ENCODE measurements at places on chromosomes 1 and 21.

GRCh38 chr21:39319814-39320332, 6.4 kb upstream of the BRWD1 start:
- DNase-seq: no peak

DNA sequence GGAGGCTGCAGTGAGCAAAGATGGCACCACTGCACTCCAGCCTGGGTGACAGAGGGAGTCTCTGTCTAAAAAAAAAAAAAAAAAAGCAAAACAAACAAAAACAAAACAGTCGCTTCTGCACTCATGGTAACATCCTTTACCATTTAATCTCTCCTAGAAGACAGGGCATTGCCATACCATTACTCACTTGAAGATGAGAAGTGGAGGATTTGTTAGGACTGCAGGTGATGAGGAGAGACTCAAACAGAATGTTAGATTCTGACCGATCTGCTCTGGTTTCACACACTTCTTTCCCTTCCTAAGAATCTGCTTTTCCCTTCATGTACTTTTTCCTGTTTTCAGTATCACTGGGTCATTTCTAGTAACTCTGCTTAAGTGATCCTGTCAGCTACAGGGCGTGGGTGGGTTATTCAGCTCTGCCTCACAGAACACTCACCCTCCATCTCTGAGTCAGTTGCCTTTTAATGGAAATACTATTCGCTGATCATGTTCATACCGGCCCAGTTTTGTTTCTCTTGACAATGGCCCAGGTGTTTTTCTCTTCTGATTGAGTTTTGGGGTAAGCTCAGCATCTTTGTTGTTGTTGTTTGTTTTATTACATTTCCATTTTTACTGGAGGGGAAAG, 148.0 kb upstream of the ERG start:
- DNase-seq: no peak

- DNase-seq: no peak
These were observed 232.4 kb downstream of the LHX8 start for GRCh38 chr1:75366595-75366994.

DNA sequence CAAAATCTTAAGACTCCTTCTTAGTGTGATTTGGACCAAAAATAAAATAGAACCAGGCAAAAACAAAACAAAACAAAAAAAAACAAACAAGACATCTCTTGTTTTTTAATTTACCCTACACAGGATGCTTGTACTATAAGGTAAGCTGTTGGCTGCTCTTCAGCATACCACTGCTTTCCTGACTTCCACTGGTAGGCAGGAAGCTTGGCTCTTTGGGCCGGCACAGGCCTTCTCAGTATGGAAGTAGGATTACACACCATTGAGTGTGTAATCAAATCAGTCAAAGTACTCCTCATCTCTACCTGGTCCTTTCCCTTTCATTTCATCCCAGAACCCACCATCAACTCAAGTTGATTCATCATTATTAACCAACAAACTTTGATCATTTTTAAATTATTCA, 61.9 kb upstream of the RGS1 start:
- no peak for DNase-seq

DNA sequence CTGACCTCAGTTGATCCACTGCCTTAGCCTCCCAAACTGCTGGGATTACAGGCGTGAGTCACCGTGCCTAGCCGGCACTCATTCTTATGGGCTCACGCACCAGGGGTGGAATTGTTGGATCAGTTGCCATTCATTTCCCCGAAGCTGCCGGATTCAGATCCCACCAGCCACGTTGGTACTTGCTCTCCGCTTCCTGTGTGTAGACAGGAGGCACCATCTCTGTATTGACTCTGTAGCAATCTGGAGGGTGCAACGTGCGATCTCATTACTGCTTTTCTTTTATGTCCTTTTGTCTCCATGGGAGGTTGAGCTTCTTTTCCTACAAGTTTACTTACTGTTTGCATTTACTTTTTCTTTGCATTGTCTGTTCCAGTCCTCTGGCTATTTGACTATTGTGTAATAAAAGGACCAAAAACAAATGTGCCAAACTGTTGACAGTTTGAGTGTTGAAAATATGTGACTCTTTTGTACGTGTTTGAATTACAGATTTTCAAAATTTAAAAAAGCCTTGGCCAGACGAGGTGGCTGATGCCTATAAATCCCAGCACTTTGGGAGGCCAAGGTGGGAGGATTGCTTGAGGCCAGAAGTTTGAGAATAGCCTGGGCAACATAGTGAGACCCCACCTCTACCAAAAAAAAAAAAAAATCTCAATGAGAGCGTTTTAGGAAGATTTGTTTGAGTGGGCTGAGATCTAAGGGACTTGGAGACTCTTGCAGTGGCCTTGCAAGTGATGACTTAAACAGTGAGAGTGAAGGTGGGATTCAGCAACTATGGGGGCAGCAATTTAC, 39.1 kb downstream of the SPSB1 start:
- no peak for DNase-seq

- DNase-seq: no peak
These were observed 628.2 kb downstream of the USP25 start for GRCh38 chr21:16357994-16358393.

GRCh38 chr1:151008244-151009205, at the start of gene PRUNE1:
Gene PRUNE1, plus strand, starts transcription at chr1:151008449. Its CDS starts 184 bp downstream, at chr1:151008633.
- peak; percentile 97 for DNase-seq

DNA sequence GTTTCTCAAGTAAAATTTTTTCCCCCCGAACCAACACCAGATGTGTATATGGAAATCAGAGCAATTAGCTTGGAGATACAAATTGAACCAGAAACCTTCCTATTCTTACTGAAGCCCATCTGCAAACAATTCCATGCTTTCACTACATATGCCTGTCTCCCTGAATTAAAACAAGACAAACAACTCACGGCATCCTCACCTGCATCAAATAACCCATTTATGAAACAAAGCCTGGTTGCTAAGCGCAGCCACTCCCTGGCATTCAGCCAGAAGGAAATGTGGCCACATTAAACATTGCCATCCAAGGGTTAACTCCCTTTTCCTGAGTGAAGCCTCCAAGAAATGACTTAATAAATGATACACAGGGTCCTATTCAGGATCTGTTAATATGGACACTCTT, 55.3 kb downstream of the APP start:
- no peak for DNase-seq

DNA sequence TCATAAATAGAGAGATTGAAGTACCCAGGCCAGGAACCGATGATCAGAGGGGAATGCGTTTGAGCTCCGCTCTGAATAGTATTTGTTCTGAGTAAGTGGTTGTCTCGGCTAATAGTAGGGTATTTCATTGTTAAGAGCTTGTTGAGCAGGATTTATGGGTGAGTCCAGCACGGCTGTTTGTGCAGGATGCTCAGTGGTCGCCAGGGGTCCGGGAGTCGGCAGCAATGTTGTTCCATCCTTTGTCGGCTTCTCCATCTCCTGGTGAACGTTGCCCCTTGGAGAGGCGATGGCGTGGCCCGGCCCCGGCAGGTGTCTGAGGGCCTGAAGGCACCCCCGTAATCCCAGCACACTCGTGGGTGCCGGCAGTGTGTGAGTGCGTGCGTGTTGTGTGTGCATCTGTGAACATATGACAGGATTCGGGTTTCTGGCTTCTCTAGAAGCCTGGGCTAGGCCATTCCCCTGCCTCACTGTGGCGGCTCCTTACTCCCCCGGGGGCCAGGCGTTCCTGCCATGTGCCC, 160.8 kb upstream of the ARHGEF16 start:
- no peak for DNase-seq

- DNase-seq: no peak
These were observed 475.5 kb downstream of the NPHP4 start for GRCh38 chr1:5516756-5517155.

DNA sequence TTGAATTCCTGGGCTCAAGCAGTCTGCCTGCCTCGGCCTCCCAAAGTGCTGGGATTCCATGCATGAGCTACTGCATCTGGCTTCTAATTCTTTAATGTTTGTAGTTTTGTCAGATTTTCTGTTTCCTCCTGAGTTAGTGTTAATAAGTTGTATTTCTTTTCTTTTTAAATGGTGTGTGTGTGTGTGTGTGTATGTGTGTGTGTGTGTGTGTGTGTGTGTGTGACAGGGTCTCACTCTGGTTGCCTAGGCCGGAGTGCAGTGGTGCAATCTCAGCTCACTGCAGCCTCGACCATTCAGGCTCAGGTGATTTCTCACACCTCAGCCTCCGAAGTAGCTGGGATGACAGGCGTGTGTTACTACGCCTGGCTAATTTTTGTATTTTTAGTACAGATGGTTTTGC, 50.2 kb downstream of the ADARB1 start:
- DNase-seq: no peak

DNA sequence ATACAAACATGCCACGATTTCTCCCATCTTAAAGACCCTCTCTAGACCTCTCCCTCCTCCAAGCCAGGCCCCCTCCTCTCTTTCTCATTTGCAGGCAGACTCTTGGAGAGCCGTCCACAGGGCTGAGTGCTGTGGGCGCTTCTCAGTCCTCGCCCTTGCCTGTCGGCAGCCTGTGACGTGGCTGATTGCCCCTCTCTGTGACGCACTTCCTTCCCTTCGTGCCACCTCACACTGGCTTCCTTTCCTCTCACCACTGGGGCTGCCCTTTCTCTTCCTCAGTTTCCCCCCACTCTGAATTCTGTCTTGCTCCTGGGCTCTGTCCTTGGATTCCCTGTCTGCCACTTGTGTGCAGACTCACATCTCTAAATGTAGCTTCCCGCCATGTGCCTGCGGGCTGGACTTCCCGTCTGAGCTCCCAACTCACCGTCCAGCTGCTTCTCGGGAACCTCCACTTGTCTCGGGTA, 227.2 kb downstream of the CAMTA1 start:
- no peak for DNase-seq

GRCh38 chr1:221105578-221105977, 226.3 kb downstream of the HLX start:
- DNase-seq: no peak

GRCh38 chr1:22710701-22711049, at the start of gene EPHB2:
Gene EPHB2, plus strand, starts transcription at chr1:22710839. Its CDS starts 144 bp downstream, at chr1:22710983.
- DNase-seq: peak; percentile 28
